Fibroblast of pulmonary artery (primary cell): ENCODE measurements at places on chromosomes 5 and 9.

DNA sequence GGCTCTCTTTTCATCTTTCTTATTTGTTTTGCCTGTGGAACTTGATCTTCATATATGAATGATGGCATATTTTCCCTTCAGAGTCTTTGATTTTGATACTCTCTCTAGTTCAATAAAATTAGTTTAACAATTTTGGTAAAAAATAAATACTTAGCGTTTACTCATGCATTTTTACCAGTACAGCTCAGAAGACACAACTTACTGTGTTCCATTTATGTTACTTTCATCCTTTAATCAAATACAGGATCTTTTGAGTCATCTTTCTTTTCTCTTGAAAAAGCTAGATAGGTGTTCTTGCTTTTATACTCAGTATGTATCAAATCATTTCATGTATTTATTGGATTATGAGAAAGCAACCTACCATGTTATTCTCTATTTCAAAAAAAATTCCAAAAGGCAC is 47.1 kb upstream of the RICTOR start:
- DNase-seq: no peak

GRCh38 chr9:132166599-132166998 is 4.7 kb downstream of the NTNG2 start:
- no peak for DNase-seq

DNA sequence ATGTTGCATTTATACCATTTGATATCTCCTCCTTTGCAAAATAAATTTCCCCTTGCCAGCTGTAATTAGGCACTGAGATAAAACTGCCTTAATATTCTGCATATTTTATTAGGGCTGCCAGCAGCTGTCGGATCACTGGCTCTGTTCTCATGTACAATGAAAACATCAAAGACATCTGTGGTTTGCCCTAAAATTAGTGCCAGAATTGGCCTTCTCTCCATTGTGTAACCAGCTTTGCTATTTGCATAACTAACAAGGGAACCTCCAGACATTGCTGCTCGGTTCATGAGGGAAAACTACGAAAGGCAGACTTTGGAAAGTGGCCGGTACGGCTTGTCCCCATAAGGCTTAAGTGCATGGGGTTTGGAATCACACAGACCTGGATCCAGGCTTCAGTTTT is 45.5 kb upstream of the KIF2A start:
- no peak for DNase-seq

DNA sequence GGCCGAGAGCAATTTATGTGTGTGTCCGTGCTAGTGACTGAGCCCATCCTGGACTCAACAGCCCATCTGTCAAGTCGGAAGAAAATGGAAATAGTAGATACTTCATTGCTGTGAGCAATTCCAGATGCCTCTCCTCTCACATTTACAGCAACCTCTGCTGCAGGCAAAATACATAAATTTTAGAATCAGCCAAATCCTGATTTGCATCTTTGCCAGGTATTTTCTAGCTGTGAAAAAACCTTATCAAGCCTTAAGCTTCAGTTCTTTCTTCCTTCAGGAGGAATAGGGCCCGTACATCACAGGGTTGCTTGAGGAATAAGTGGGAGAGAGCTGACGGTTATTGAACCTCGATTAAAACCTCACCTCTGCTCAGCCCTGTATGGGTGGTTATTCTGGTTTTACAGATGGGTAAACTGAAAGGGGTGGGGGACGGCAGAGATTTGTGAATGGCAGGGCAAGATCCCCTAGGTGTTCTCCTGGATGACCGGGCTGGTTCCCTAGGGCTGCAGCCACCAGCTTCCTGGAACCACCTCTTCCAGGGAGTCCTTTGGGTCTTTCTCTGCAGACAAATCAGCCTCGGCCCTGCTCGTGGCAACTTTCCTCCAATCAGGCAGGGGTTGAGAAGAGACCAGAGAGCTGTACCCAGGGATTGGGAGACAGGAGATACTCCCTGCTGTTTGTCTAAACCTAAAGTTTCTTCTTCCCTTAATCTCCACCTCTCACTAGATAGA is 5.3 kb upstream of the MSX2 start:
- no peak for DNase-seq

- no peak for DNase-seq
These were observed 86.4 kb downstream of the AMBP start for GRCh38 chr9:113991714-113992113.

GRCh38 chr5:71586941-71587765 is at the start of gene MCCC2:
Gene MCCC2, plus strand, starts transcription at chr5:71587340. Its CDS starts 86 bp downstream, at chr5:71587426.
- peak; percentile 95 for DNase-seq

DNA sequence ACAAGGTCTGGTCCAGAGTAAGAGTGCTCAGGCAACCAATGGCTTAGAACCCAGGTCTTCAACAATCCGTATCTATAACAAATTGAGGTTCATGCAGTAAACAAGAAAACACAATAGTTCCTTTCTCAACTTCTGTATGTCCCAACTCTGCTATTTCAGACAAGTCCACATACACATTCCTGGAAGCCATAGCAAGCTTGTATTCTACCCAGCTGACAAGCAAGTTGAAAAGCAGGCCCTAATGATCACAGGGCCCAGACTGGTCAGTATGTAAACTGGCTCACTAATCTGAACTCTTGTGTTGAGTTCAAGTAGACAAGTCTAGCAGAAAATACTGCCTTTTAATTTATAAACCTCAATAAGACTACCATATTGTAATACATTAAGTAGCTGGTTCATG is 26.9 kb downstream of the FNIP1 start:
- no peak for DNase-seq

GRCh38 chr5:72366324-72366976 is 46.3 kb downstream of the PTCD2 start:
- DNase-seq: peak; percentile 92

DNA sequence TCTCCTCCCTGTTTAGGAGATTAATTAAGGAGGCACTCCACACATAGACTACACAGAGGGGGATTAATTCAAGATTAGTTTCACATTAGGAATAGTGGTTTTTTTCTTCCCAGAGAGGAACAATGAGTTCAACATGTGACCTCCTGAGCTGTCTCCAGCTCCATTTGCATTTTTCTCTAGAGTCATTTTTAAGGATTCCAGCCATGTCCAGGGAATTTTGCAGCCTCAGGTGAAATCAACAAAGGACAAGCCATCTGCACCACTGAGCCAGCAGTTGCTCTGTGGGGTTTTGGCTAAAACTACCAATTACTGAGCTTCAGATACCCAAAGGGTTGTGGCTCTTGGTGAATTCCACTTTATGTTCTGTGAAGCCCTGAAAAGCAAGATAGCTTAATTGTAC is 258.5 kb upstream of the PPP1R2B start:
- no peak for DNase-seq

DNA sequence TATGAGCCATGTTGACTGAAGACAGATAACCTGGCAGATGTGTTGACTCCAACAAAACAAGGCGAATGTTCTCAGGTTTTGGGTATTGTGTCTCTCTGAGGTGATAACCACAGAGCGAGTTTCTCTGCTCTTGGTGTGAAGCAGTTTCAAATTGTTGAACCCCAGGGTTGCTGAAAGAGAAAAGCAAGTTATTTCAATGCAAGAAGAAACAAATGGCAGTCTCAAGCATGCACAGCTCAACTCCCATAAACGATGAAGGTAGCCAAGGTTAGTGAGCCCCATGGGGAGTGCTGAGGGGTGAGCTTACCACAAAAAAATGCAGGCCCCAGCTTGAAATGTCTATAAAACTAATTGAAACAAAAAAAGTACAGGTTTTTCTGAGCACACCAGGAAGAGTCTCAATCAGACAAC is 220.8 kb upstream of the DAPK1 start:
- peak; percentile 35 for DNase-seq

DNA sequence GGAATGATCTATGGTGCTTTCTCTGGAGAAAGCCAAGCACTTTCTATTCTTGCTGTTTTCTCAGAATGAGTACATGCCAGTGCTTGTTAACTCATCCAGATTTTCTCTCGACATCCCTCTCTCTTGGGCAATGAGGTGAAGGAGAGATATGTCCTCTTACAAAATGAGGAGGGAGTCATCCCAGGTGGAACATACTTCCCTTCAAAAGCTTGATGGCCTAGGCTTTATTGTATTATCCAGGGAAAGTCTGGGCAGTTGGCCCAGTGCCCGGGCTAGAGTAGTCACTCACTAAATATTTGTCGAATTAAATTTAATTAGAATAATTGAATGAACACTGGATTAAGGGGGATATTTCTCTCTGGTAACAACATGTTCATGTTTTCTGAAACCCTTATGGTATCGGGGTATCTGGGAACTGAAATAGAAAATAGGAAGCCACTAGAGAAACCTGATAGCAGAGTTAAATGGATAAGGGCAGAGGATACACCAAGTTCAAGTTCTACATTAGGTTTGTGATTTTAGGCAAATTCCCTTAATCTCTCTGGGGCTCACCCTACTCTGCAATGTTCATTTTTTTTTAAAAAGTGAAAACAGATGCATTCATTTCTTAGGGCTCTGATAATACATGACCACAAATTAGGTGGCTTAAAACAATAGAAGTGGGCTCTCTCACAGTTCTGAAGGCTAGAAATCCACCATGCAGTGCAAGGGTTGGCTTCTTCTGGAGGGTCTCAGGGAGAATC is 99.6 kb downstream of the LIFR start:
- DNase-seq: peak; percentile 29

DNA sequence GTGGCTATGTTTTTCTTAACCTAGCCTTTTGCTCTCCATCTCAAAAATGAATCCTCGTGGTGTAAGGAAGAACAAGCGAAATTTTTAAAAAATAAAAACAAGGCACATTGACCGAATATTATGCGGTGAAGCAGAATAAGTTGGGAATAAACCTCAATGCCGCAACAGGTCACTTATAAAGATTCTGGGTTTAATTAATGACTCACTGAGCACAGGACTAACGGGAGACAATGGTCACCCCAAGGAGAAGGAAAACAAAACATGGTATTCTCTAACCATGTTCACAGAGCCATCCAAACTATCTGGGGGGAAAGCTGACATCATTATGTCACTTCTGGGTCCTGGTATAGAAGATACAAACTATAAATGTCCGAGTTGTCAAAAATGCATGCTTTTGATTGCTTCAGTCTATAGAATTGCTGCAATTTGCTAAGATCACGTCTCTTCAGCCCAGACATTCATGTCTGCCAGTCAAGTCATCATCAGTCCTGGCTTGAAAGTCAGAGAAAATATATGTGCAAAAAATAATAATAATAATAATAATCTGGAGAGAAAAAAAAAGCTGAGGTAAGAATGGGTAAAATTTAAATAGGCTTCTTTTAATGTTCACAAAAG is 280.6 kb downstream of the NR2F1-AS1 start:
- no peak for DNase-seq

DNA sequence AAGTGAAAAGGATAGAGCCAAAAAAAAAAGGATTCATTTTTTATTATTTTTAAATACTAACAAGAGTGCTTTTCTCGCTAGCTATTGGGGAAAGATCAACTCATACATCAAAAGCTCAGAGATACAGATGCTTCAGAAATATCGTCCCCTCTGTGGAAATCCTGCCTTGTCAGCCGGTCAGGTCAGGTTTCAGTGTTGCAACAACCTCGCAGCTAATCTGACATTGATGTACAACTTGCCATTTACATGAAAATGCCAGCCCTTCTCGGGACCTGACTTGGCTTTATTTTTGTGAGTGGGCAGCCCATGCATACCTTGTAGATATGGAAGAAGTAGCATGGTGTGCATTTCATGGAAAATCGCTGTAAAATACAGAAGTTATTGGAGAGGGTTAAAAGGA is 358.8 kb upstream of the ADAMTS16 start:
- no peak for DNase-seq

GRCh38 chr9:36791222-36791950 is 218.7 kb downstream of the MELK start:
- no peak for DNase-seq

GRCh38 chr5:159441441-159441840 is 111.2 kb upstream of the IL12B start:
- DNase-seq: no peak

DNA sequence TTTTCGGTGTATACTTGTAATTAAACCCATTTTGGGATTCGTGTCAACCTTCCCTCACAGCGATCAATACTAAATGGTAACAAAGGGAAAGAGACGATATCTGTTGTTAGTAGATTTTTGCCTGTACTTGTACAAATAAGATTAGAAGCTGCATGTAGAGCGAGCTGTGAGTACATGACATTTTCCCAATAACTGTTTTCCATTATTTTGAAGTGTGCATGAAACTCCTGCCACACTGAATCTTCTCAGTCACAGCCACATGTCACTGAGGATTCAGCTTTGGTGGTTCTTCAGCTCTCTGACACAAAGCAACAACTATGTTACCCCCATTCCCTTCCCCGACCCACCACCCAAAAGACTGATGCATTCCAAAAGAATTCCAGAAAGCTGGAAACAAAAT is 685.6 kb downstream of the EFNA5 start:
- no peak for DNase-seq
